ENCODE measurements at places on chromosomes 2 and 18.

GRCh38 chr2:217629347-217629746 lies 373.4 kb downstream of the TNS1 start:
- DNase-seq: no peak

DNA sequence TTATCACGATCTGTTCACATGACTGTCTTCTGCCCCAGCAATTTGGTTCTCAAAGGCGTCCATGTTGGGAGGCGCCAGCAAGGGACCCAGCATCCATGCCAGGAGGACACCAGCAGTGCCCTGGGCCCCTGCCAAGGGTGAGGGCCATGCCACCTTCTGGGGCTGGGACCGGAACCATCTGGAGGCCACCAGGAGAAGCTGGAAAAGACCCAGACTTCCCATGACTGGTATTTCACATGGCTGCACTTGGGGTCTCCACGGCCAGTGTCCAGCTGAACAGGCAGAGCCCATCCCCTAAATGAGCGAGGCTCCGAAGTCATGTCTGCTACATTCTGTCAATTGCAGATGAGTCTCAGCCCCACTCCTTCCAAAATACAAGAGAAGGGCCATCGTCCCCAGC lies 306.8 kb upstream of the HS6ST1 start:
- DNase-seq: no peak

DNA sequence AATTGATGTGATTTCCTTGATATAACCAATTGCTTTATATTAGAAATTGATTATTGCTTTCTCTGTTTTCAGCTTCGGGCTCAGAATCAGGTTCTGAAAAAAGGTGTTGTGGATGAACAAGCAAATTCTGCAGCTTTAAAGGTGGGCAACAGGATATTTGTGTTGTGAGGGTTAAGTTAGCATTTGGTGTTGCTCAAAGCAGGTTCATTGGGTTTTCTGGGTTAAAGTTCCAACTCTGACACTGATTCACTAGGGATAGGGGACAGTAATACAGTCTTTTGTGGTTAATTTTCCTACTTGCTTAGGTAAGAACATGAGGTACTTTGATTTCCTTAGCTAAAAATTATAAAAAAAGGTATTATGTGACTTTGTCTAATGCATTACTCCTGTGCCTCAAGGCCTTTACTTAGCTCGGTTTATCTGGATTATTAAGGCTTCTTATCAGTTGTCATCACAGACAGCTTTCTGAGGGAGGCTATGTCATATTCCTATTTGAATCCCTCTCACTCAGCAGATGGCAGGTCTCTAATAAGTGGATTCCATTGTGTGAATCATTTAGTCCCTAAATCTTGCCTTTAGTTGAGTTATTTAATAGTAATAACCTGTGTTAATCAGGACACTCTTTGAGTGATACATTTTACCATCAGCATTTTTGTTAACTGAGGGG lies 78.9 kb upstream of the STON1 start:
- no peak for DNase-seq

DNA sequence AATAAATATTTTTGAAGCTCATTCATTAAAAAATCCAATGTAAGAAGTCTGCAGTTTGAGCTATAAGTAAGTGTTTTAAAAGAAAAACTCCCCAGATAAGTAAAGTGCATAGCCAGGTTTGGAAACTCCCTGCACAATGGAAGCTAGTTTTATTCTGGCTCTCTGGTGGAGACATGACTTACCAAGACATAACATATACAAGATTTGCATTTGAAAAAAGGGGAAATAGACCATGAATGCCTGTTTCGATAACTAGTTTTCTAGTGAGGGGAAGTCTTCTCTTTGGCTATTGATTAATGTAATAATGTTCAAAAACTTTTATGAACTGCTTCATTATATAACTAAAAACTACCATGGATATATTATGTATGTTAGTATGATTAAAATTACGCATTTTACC lies 435.2 kb downstream of the ARHGAP15 start:
- DNase-seq: no peak

- no peak for DNase-seq
Observed at GRCh38 chr2:188978291-188979081, 4.3 kb downstream of the COL3A1 start.

All from NCI-H526 treated with DMSO at 0.1 percent for 48 hours (cell line).